H54 (cell line): ENCODE measurements at places on chromosomes 7 and 10.

- DNase-seq, result no peak
Observed at GRCh38 chr10:28677888-28678686, 766 bp downstream of the BAMBI start.

- DNase-seq, result no peak
Observed at GRCh38 chr10:24034571-24034970, 174.4 kb upstream of the KIAA1217 start.

- DNase-seq, result no peak
Observed at GRCh38 chr10:87927091-87927490, 63.7 kb downstream of the PTEN start.

DNA sequence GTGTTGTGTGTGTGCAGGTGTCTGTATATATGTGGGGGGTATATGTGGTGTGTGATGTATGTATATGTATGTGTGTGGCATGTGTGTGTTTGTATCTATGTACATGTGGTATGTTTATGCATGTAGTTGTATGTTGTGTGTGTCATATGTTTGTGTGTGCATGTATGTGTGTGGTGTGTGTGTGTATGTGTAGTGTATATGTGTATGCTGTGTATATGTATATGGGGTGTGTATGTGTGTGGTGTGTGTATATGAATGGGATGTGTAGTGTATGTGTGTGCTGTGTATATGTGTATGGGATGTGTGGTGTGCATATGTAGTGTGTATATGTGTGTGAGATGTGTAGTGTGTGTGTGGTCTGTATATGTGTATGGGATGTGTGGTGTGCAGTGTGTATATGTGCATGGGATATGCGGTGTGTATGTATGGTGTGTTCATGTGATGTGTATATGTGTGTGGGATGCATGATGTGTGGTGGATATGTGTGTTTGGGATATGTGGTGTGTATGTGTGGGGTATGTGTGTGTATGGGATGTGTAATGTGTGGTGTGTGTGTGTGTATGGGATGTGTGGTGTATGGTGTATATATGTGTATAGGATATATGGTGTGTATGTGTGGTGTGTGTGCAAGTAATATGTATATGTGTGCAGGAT, 30.0 kb downstream of the IKZF1 start:
- DNase-seq, result no peak

- no peak for DNase-seq
Observed at GRCh38 chr7:118473271-118473670, 248.8 kb downstream of the ANKRD7 start.
